Tongue (tissue), 3 donors: ENCODE measurements at places on chromosomes 3 and 15.

DNA sequence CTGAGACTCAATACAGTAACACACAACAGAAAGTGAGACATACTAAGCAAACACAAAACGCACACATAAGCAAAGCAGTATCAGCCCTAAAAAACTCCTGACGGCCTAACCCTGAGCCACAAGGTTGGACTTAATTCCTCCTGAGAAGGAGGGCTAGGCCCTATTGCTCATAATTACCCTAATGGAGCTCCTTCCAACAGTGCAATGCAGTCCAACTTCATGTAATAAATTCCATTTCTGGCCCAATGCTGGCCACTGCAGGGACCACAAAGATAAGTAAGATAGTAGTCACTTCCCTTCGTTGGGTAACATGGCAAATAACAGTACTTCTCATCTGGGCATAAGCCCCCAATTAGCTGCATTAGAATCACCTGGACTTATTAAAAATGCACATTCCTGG lies 4.2 kb downstream of the VPS39 start:
- DNase-seq = no peak

- no peak for DNase-seq
These were observed 53.6 kb downstream of the CYP11A1 start for GRCh38 chr15:74313889-74314288.

DNA sequence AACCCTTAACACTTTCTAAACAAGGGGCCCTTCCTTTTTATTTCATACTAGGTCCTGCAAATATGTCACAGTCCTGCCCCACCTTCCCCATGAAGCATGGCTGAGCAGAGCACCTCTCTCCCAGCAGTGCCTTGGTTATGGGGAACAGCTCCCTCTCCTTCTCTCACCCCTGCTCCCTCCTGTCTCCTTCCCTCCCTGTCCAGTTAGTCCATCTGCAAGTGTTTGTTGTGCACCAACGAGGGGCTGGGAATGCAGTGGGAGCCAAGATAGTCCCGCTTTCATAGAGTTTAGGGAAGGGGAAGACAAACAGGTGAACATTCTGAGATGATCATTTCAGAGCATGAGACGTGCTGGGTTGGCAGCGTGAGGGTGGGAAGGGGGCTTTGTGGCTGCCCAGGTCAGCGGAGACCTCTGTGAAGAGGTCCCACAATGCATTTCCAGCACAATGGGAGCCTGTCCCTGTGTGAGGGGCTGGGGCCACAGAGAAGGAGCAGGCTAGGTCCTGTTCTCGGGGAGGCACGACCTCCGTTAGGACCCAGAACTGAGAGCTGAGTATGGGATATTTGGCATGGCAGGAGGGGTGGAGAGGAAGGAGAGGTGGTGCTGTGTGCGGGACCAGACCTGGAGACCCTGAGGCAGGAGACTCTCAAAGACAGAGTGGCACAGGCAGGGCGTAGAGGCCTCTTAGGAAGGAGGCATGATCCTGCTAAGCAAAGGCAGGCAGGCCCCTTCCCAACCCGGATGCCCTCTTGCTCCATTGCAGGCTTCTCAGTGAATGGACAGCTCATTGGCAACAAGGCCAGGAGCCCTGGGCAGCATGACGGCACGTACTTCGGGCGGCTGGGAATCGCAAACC lies 5.5 kb upstream of the ITIH3 start:
- DNase-seq = no peak

DNA sequence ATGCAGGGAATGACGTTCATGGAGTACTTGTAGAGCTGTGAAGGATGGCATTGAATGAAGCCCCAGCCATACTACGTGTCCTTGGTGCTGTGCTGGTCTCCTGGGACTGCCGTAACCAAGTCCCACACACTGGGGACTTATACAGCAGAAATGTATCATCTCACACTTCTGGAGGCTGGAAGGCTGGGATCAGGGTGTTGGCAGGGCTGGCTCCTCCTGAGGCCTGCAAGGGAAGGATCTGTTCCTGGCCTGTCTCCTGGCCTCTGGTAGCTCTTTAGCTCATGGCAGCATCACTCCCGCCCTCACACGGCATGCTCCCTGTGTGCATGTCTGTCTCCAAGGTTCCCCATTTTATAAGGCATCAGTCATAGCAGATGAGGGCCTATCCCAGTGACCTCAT lies 29.5 kb upstream of the GABRG3 start:
- DNase-seq = no peak

GRCh38 chr15:64634576-64635498 lies 140.6 kb downstream of the RBPMS2 start:
- DNase-seq = peak; percentile 44

GRCh38 chr3:175103298-175103697 lies 244.2 kb downstream of the NAALADL2 start:
- no peak for DNase-seq
